NCI-H1436 (cell line): ENCODE measurements at places on chromosomes 1 and 21.

- DNase-seq: peak; percentile 6
Observed at GRCh38 chr1:26994020-26994786, 711 bp downstream of the TRNP1 start.

GRCh38 chr1:117244971-117245370 lies 34.2 kb upstream of the VTCN1 start:
- DNase-seq: no peak

DNA sequence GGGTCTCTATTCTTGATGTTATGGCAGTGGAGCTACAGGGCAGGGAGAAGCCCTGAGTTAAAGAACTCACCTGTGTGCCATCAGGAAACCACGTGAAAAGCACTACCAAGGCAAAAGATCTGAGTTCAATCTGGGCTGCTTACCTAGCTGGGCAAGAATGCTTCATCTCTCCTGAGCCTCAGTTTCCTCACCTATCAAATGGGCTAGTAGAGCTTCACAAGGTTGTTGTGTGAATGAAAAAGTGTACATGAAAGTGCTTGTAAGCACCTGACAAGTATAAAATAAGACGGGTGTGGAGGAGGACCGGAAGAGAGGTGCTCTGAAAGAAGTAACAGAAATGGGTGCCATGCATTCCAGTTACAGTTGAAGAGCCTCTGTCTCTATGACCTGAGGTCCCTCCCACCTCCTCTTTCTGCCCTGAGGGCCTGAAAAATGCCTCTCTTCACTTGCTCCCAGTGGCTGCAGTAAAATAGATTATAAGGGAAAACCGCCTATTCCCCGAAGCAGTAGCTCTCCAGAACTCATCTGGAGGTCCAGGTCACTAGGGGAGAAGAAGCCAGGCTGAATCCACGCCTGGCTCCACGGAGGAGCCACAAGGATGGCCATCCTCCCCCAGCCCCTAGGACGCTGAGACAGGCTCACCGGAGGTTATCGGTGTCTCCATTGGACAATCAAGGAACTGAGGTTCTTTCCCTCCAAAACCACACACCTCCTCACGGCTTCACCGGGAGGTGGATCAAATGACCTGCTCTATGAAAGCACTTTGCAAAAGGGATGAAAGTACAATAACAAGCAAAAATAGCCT lies 1.4 kb downstream of the GPR161 start:
- peak; percentile 7 for DNase-seq

- no peak for DNase-seq
Observed at GRCh38 chr1:165675794-165676193, 22.6 kb downstream of the ALDH9A1 start.

DNA sequence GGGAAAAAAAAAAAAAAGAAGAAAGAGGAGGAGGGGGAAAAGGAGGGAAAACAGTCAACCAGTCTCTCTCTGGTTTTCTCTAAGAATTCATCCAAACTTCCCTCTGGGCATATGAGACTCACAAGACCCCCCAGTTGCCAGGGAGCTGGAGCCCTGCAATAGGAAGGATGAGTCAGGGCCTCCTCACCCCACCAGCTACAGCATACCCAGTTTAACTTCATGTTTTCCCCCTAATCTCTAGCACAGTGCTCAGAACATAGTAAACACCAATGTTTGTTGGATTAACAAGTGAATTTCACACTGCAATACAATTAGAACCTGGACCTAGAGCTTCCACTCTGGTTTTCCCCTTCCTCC lies 7.8 kb downstream of the F11R start:
- no peak for DNase-seq

GRCh38 chr1:178039891-178040290 lies 54.0 kb upstream of the RASAL2 start:
- DNase-seq: no peak

DNA sequence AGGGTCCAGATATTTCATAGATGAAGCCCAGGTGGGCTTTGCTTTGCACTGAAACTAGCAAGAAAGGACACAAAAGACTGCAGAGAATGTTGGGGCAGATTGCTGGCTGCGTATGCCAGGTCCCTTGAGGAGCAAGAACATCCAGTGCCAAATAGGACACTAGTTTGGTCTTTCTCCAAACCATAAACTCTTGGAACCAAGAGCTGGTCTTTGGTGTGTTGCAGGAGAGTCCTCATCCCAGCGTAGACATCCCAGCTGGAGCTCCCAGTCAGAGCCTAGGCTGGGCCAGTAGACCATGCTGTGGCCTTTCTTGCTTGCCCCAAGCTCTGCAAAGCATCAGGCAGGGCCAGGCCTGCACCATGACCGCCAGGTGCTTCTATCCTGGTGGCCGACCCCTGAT lies 87.5 kb downstream of the ATP5PO start:
- no peak for DNase-seq

DNA sequence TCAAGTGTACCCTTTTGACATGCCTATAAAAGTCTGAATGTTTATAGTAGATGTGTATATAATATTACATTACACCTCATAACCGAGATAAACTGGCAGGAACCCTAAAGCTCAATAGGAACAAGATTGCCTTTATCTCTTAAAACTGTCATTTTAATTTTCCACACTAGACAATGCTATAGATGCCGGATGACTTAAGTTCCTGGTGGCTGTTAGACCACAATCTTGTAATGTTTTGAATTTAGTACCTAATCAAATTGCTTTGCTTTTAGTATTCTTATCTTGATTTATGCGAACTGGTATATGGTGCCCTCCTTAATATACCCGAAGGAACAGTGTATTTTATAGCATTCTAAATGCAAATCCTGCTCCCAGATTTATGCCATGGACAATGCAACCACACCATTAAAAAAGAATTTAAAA lies 1397.0 kb upstream of the ADGRL4 start:
- no peak for DNase-seq

DNA sequence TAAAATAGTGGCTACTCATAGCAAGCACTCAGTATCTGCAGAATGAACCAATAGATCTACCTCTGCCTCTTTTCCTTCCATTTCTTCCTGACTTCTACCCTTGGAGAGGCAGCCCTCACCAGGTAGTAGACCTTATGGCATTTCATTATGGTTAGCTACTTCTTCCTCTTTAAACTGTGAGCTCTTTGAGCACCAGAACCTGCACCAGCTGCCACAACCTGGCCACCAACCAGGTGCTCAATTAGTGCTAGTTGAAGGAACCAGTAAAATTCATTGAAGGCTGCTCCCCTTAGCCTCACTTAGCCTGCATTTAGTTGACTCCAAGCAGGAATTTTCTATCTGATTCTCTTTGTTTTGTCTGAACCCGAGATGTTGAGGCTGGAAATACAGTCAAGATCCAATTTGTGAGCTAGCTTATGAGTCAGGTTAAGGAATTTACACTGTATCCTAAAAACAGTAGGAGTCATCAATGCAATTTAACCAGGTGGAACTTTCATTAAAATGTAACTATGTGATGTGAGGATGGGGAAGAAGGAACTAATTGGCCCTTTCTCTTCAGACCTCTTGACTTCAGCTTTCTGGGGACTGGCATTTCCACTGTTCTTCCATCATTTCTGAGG lies 81.5 kb upstream of the UBE2U start:
- DNase-seq: no peak

- DNase-seq: no peak
Observed at GRCh38 chr1:116231752-116232151, 120.6 kb downstream of the MAB21L3 start.

GRCh38 chr1:99943223-99943794 lies 26.5 kb upstream of the SLC35A3 start:
- peak; percentile 76 for DNase-seq

- DNase-seq: no peak
Observed at GRCh38 chr1:36622741-36623648, 140.3 kb upstream of the CSF3R start.

GRCh38 chr1:95509989-95510388 lies 276.0 kb downstream of the RWDD3 start:
- DNase-seq: no peak

DNA sequence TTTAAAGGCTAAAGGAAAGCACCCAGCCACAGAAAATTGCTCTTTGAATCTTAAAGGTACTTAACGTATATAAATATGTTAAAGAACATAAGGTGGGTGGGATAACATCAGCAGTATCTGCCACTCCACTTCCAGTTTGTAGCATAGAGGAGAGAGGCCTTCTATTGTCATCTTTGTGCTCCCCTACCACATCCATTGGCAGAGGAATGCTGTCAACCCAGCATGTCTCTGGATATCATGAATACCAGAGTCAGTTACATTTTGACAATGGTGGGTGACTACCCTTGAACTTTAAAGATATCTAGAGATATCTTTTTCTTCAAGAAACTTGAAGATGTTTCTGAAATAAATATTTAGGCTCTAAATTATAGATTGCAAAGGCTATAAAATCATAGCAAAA lies 283.2 kb upstream of the LRRC7 start:
- no peak for DNase-seq

DNA sequence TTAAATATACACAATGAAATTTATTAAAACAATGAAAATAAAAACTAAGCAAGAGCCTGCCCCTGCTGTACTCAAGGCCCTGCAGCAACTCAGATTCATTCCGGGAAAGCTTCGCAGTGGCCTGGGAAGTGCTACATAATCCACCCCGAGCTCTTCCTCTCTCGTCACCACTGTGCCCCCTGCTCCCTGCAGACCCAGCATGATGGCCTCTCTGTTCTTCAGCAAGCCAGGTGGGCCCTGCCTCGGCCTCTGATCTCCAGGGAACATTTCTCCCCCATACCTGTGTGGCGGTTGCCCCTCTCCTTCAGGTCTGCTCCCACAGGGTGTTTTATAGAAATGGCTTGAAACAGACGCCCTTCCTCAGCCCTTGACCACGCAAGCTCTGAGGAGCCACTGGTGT lies 10.6 kb downstream of the RNF187 start:
- DNase-seq: no peak

GRCh38 chr1:78465143-78465542 lies 25.6 kb upstream of the PTGFR start:
- no peak for DNase-seq

DNA sequence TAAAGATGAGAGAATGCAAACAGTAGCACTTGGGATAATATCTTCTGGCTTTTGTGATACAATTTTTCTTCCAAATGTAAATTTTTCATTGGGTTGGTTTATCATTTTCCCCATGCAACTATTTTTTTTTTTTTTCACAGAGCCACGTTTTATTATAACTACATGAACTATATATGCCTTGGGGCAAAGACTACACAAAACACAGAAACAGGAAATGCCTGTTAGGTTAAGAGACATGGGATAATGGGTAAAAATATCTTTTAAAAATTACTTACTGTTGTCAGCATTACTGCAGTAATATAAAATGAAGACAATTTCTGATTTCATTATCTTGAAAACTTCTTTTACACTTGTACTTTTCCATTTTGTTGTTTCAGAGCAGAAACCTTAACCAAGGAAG lies 74.6 kb downstream of the DISP1 start:
- DNase-seq: no peak

- no peak for DNase-seq
Observed at GRCh38 chr1:86573763-86574484, 27.0 kb downstream of the CLCA4 start.

DNA sequence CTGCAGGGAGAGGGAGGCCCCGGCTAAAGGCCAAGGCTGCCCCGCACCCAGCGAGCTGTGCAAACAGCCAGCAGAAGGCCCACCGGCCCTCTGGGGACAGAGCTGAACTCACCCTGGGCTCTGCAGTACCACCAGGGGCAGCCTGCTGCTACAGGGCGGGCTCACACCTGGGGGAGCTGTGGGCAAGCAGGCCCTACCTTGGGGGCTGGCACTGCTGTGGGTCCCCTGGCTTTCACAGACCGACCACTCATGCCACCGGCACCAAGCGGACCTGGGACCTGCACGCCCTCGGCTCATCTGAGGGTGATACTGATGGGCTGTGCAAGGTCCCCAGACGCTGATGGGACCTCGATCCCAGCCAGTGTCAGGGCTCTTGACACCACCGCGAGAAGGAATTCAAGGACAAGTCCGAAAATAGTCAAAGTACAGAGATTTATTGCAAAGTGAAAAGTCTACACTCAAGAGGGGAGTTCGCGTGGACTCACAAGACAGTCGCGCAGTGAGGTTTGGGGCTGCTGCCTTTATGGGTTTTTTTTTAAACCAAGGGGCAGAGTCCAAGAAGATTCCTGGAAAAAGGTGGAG lies 61.0 kb upstream of the ADARB1 start:
- no peak for DNase-seq

DNA sequence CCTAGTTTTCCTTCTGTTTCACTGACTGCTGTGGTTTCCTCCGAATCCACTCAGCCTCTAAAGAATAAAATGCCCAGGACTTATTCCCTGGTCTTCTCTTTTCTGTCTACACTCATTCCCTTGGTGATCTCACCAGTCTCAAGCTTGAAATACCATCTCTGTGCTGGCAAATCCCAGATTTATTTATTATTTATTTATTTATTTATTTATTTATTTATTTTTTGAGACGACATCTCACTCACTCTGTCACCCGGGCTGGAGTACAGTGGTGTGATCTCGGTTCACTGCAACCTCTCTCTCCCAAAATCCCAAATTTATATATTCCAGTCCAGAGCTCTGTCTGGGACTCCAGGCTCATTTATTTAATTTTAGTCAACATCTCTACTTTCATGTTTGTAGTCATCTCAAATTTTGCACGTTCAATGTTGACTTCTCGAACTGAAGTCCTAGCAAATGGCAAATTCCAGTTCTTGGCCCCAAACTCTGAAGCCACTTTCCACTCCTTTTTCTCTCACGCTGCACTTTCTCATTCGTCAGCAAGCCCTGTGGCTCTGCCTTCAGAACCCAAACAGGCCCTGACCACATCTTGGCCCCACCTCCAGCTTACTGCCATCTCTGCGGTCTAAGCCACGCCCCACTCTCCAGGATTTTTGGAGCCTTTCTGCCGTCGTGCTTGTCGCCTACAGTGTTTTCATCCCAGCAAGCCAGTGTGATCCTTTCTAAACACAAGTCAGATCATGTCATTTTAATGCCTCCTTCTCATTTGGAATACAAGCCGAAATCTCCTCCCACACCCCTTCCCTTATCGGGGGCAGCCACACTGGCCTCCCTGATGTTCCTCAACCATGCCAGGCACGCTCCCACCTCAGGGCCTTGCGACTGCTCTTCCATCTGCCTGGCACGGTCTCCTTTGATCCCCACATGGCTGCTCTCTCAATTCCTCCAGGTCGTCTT lies 14.2 kb upstream of the TENT5B start:
- no peak for DNase-seq

GRCh38 chr1:47508702-47509431 lies 71.0 kb downstream of the FOXD2 start:
- DNase-seq: no peak

DNA sequence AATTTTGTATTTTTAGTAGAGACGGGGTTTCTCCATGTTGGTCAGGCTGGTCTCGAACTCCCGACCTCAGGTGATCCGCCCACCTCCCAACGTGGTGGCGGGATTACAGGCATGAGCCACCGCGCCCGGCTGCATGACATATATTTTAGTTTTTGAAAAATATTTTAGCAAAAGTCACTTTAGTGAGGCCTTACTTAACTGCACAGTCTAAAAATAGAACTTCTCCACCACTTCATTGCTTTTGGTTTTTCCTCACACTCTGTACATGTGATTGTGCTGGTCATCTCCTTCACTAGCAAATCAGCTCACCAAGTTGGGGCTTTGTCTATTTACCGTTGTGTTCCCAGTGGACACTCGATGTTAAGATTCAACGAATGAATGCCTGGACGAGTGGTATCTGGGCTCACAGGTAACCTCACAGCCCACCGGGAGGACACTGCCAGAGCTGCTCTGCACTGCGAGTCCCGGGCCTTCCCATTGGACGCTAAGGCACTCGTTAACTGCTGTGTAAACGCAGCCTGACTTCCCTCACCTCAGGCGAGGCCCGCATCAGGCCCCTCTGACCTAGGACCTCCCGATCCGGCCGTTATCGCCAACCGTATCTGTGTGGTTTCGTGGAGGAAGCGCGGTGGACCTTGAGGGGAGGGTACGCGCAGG lies 14.0 kb upstream of the ZNF692 start:
- peak; percentile 78 for DNase-seq

- DNase-seq: no peak
Observed at GRCh38 chr1:28807046-28807445, 4.9 kb upstream of the OPRD1 start.

GRCh38 chr1:212532469-212533147 lies 76.0 kb upstream of the ATF3 start:
- no peak for DNase-seq
